ENCODE measurements at places on chromosomes 7 and 10. TPM values are rescaled to one million over a fixed set of nuclear protein-coding genes. Genes with fewer than 3 reads are reported as not detected.

Gene CCL24
- not detected for polyA plus RNA-seq

Gene INA
- not detected for polyA plus RNA-seq

Gene CEP41
- 20.9 TPM for polyA plus RNA-seq

Gene AKR1C1
- 1.1 TPM for polyA plus RNA-seq

Gene CDHR3
- polyA plus RNA-seq: 1.3 TPM

Gene POM121C
- polyA plus RNA-seq: 27.3 TPM

Gene NUDT5
- 69.4 TPM for polyA plus RNA-seq

Gene UCMA
- polyA plus RNA-seq: not detected

Gene OR2A42
- polyA plus RNA-seq: not detected

Gene NACAD
- polyA plus RNA-seq: not detected

Gene CNPY1
- not detected for polyA plus RNA-seq

Gene PDZD7
- polyA plus RNA-seq: 0.29 TPM

Gene LRRC4
- polyA plus RNA-seq: not detected

Gene CALCR
- not detected for polyA plus RNA-seq

Gene SPDYE9
- not detected for polyA plus RNA-seq

Gene TCF7L2
- 0.16 TPM for polyA plus RNA-seq

Gene AKR1C2
- not detected for polyA plus RNA-seq

Gene VWC2
- polyA plus RNA-seq: not detected

Gene CYP2E1
- 0.94 TPM for polyA plus RNA-seq

Gene ZNF722
- not detected for polyA plus RNA-seq

Gene VPS37D
- not detected for polyA plus RNA-seq

Gene CYREN
- 52.9 TPM for polyA plus RNA-seq

Gene INHBA
- polyA plus RNA-seq: not detected

Gene AS3MT
- polyA plus RNA-seq: 0.14 TPM

Gene GIMAP4
- polyA plus RNA-seq: 449 TPM

Gene SPACDR
- polyA plus RNA-seq: 0.26 TPM

Gene POT1
- polyA plus RNA-seq: 19.2 TPM

Gene SUGCT
- 0.80 TPM for polyA plus RNA-seq

Gene CASD1
- polyA plus RNA-seq: 8.3 TPM

Gene AVPI1
- 5.6 TPM for polyA plus RNA-seq

Gene TLX1
- polyA plus RNA-seq: not detected

Gene HOXA2
- polyA plus RNA-seq: not detected

Gene DIP2C
- polyA plus RNA-seq: 2.1 TPM

Gene IKZF1
- 288 TPM for polyA plus RNA-seq

Gene BTBD16
- not detected for polyA plus RNA-seq

Gene DEPP1
- not detected for polyA plus RNA-seq

Gene ANKRD30A
- polyA plus RNA-seq: not detected

Gene SFTPD
- not detected for polyA plus RNA-seq

Gene EBLN1
- not detected for polyA plus RNA-seq

Gene IDI2
- not detected for polyA plus RNA-seq

Gene KCP
- not detected for polyA plus RNA-seq

Gene ASB10
- polyA plus RNA-seq: not detected

Gene MYOZ1
- not detected for polyA plus RNA-seq

Gene CISD1
- 61.1 TPM for polyA plus RNA-seq

Gene PTF1A
- not detected for polyA plus RNA-seq

Gene ACADSB
- polyA plus RNA-seq: 26.9 TPM

Gene TUBB8
- polyA plus RNA-seq: not detected

Gene IDE
- polyA plus RNA-seq: 19.5 TPM

Gene RBM20
- polyA plus RNA-seq: not detected

Gene MYO3A
- not detected for polyA plus RNA-seq

Gene MYPN
- not detected for polyA plus RNA-seq

Gene LHFPL3
- polyA plus RNA-seq: not detected

Gene CCDC7
- polyA plus RNA-seq: 7.7 TPM

Gene DENND2A
- not detected for polyA plus RNA-seq

Gene KRIT1
- 7.7 TPM for polyA plus RNA-seq

All from CD4-positive, alpha-beta memory T cell (primary cell).